ENCODE measurements at places on chromosomes 6 and 20.

- no peak for DNase-seq
Observed at GRCh38 chr6:137941995-137942394, 74.9 kb downstream of the TNFAIP3 start.

GRCh38 chr6:165661664-165662025 is 1.4 kb downstream of the PDE10A start:
- no peak for DNase-seq

GRCh38 chr6:40505191-40505810 is 81.9 kb downstream of the LRFN2 start:
- no peak for DNase-seq

GRCh38 chr6:155521719-155522118 is 66.1 kb upstream of the NOX3 start:
- DNase-seq: no peak

- no peak for DNase-seq
Observed at GRCh38 chr6:112911959-112912358, 564.8 kb downstream of the RFPL4B start.

- no peak for DNase-seq
Observed at GRCh38 chr20:36303020-36303595, 3.0 kb upstream of the DLGAP4 start.

- DNase-seq: no peak
Observed at GRCh38 chr6:166444446-166444845, 61.7 kb upstream of the MPC1 start.

DNA sequence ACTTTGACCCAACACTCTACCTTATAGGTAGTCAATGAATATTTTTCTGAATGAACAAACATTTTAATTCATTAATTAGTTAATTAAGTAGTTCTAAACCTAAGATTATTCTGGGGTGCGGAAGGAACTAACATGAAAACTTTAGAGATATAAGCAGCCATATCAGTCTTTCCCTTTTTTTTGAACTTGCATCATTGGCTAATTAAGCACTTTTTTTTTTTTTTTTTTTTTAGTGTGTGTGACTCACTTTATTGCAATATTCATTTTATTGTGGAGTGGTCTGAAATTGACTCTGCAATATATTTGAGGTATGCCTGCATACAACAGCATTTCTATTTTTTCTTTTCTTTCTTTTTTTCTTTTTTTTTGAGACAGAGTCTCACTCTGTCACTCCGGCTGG is 21.8 kb upstream of the AMD1 start:
- no peak for DNase-seq

GRCh38 chr6:52187098-52187497 is 923 bp downstream of the IL17A start:
- no peak for DNase-seq

- DNase-seq: no peak
Observed at GRCh38 chr6:142373268-142374090, 71.7 kb downstream of the ADGRG6 start.

DNA sequence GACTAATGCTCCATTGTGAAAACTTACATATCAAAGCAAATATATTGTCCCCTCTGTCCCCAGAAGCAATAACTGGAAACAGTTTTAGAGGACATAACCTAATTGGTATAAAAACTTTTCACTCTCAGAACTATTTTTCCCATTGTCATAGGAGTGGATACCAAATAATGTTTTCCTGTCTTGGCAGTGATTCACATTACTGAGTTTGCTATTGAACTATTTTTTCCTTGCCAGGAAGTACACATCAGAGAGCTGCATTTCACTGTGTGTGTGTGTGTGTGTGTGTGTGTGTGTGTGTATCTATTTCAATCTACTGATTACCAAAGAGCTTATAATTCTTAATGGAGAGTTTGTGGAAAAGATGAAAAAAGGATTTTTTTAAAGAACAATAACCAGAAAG is 45.4 kb downstream of the AKAP12 start:
- DNase-seq: no peak

DNA sequence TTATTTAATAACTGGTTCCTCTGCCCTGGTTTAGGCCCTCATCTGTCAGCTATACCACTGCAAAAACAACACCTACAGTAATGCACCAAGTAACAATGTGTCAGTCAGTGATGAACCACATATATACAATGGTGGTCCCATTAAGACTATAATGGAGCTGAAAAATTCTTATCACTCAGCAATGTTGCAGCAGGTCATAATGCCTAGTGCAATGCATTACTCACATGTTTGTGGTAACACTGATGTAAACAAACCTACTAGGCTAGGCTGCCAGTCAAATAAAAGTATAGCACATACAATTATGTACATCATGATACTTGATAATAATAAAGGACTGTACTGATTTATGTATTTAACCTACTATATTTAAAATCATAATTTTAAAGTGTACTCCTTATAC is 31.3 kb downstream of the RARS2 start:
- no peak for DNase-seq

- DNase-seq: no peak
Observed at GRCh38 chr20:32216179-32217142, 8.8 kb downstream of the POFUT1 start.

DNA sequence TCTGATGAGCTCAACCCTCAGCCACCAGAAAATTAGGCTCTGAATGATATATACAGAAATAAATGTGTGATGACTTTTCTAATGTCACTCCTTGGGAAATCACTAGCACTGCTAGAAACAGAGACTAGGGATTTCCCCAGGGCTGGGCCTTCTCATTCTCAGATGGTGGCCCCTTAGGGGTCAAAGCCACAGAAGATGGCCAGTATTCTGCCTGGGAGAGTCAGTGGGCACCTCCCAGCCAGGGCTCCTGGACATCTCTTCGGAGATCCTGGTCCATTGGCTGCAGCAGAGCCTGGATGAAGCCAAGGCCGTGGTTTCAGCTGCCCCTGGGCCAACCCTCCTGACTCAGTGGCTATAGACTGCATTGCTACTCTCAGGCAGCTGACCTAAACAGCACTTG is 276.9 kb upstream of the SUPT3H start:
- DNase-seq: no peak

DNA sequence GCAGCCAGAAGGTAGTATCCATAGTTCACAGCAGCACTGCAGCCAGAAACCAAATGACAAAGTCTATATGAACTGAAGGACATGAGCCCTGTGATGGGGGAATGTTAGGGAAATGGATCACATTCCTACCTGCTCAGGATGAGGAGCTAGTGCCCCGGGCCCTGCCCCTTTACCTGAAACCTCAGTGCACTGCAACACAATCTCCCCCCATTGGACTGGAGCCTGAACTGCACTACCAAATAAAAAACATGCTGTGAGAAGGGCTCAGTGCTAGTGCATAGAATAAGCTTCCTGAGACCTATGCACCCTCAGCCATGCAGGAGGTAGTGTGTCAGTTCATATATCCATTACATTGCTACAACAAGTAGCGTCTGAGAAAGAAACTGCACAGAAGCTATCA is 477.8 kb downstream of the HACE1 start:
- no peak for DNase-seq

- no peak for DNase-seq
Observed at GRCh38 chr20:25136643-25137559, 55.0 kb upstream of the VSX1 start.

GRCh38 chr20:37193821-37194220 is 14.5 kb upstream of the MROH8 start:
- no peak for DNase-seq

GRCh38 chr6:109762166-109762565 is 71.1 kb downstream of the FIG4 start:
- DNase-seq: no peak

DNA sequence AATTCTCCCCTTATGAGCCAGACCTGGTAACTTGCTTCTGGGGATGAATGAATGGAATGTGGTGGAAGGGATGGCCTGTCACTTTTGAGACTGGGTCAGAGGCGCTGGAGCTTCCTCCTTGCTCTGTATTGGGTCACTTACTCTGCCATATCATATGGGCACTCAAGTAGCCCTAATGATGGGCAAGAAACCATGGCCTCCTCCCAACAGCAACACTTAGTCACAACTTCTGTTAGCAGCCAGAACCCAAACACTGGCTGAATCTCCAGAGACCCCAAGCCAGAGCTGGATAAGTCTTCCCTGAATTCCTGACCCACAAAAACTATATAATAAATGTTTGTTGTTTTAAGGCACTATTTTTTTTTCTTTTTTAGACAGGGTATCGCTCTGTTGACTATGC is 5.5 kb downstream of the E2F1 start:
- DNase-seq: no peak

GRCh38 chr6:33446356-33446755 is 8.0 kb upstream of the ZBTB9 start:
- DNase-seq: no peak

- no peak for DNase-seq
Observed at GRCh38 chr6:45044510-45045252, 283.4 kb upstream of the RUNX2 start.

GRCh38 chr6:55953335-55953734 is 77.9 kb upstream of the BMP5 start:
- no peak for DNase-seq

GRCh38 chr6:43804550-43805223 is 34.7 kb downstream of the VEGFA start:
- DNase-seq: no peak

- DNase-seq: no peak
Observed at GRCh38 chr6:144497650-144498049, 212.5 kb downstream of the UTRN start.

- DNase-seq: no peak
Observed at GRCh38 chr20:39913274-39913673, 775.8 kb downstream of the MAFB start.

DNA sequence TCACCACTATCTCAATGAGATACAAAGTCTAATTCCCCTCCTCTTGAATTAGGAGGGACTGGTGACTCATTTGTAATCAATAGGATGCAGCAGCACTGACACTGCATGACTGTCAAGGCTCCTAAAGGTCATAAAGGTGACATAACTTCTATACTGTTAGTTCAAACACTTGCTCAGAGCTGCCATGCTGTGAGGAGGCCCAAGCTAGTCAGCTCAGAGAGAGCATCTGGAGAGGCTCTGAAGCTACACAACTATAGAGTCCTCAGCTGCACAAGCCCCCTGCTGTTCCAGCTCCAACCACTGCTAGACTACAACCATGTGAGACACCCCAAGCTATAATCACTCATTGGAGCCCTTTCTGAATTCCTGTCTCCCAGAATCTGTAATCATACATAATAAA is 17.0 kb upstream of the HEY2 start:
- DNase-seq: no peak

DNA sequence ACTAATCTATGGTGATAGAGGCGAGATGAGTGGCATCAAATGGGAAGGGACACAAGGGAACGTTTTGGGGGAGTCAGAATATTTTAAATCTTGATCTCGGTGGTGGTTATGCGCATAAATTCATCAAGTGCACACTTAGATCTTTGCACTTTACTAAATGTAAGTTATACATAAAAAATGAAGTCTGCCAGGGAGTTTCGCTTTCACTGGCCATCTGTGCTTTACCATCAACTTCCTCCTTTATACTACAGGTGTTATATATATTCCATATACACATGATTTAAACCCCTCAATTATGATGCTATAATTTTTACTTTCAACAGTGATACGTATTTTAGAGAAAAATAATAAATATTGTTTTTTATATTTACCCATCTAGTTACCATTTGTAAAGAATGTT is 97.6 kb upstream of the AKIRIN2 start:
- no peak for DNase-seq

DNA sequence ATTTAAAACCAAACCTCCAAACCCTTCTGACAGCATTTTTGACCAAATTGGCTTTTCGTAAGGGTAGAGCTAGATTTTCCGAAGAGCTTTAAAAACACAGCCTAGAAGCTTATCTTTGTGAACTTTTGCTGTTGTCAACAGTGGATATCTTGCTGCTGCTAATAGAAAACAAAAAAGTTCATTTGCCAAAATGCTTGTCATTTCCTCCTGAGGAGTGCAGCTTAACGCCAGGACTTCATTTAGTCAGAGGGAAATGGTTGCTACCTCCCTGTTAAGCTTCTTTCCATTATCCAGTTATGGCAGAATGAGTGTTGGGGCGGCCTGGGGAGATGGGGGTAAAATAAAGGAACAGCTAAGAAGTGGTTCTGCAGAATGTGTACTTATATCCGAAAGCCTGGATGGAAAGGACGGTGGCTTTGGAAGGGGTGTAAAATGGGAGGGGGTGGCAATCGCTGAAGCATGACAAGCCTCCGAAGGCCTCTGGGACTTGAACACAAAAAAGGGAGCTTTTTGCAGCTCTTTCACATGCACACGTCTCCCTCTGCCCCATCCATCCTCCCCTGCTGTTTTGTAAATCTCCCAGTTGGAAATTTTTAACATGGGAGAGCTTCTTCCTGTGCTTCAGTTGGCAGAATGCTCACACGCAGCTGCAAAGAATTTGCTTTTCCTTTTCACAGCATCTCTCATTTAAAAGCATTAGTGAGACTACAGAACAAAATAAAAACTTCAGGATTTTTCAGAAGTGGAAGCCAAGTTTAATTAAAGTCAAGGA is 22.5 kb downstream of the JARID2 start:
- no peak for DNase-seq

- DNase-seq: no peak
Observed at GRCh38 chr6:89862273-89862672, 32.0 kb upstream of the GJA10 start.

DNA sequence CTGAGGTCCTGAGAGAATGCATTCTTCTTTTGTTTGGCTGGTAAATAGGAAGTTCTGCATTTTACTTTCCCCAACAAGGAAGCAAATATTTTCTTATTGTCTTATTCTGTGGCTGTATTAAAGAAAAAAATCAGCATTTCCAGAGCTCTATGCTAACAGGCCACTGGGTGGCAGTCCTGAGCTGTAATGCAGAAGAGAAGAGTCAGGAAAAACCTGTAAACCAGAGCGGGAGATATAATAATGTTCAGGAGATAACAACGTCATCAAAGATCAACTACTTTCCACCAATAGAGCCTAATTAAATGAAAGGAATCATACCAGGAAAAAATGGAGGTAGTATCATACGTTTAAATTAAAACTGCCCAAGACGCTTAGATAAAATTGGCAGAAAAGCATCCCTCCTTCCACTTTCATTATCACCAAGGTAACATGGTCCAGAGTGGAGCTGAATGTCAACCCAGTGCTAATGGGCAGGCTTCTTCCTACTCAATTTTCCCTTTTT is 55.6 kb upstream of the CARMIL1 start:
- DNase-seq: peak; percentile 28

DNA sequence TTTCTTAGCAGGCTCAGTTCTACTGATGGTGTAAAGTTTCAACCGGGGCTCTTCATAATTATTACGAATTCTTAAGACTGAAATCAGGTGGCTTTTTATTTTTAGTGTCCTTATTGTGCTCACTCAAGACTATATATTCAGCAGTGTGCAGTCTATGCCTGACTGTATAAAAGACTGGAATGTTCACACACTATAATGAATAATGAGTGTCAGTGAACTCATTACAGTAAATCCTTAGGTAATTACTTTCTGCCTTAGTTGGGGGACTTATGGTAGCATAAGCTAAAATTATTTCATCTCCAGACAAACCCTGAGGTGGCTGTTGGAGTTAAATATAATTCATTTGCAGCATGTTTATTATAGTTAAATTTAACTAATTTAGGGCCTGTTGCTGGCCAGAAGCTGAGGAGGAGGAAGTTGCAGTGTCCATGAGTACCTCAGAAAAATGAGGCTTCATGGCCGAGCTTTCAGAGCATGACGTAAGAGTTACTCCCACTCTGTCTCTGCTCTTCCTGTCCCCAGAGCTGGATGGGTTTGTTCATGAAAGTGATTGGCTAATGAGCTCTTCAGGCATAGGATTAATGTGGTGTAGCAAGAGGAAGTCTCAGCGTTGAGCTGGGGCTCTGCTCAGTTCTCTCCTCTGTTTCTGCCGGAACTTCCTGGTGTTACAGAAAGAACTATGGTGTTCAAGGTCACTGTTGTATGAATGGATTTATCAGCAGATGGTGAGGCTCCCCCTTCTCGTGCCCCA is 335.7 kb downstream of the NRN1 start:
- no peak for DNase-seq
